ENCODE measurements at places on chromosomes 11 and 22. TPM values are rescaled to one million over a fixed set of nuclear protein-coding genes. Genes with fewer than 3 reads are reported as not detected.

- peak; percentile 42 for DNase-seq
These were observed 1.4 kb upstream of the CPT1A start for GRCh38 chr11:68843052-68843561.

DNA sequence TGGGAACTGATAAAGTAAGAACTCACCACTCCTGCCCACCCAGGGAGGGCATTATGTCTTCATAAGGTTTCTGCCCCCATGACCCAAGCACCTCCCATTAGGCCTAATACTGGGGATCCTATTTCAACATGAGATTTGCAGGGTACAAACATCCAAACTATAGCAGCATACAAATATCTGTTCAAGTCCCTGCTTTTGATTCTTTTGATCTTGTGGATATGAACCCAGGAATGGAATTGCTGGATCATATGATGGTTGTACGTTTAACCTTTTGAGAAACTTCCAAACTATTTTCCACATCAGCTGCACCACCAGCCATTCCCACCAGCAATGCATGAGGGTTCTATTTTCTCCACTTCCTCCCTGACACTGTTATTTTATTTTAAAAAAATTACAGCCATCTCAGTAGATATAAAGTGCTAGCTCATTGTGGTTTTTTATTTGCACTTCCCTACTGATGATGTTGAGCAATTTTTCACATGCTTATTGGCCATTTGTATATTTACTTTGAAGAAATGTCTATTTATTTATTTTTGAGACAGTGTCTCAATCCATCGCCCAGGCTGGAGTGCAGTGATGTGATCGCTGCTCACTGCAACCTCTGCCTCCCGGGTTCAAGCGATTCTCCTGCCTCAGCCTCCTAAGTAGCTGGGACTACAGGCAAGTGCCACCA, 7.1 kb upstream of the ATG16L2 start:
- DNase-seq = no peak

DNA sequence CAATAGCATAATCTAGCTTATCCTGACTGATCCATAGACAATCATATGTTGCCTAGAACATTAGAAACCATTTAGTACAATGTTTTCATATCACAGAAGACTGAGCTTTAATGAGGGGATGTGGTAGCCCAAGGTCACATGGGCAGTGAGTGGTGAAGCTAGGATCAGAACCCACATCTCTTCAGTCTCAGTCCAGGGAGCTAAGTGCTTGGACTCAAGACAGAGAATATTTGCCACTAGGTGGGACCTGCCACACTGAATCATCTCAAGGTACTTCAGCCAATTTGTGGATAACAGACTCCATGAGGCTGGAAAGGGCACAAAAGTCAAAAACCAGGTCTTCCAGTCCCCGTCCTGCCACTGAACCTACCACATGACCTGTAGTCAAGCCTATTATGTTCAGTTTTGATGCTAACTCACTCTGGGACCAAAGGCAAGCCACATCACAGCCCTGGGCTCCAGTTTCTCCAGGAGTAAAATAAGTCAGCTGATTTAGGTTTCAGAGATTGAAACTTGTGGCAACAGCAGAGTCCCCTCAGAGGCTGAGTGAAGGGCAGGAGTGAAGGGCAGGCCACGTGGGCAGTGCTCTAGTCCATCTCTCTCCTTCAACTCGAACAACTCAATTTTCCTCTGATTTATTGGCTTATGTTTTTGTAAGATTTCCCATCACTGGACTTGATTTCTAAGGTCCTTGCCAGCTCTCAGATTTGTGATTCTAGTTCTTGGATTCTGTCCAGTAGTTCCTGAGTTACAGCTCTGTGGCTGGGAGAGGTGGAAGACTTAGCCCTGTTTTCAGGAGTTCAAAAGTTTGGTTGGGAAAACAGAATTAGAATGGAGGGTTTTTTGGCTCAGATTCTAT, 84.6 kb upstream of the PHOX2A start:
- no peak for DNase-seq

- no peak for DNase-seq
These were observed 232.5 kb downstream of the RAB38 start for GRCh38 chr11:87942786-87943185.

DNA sequence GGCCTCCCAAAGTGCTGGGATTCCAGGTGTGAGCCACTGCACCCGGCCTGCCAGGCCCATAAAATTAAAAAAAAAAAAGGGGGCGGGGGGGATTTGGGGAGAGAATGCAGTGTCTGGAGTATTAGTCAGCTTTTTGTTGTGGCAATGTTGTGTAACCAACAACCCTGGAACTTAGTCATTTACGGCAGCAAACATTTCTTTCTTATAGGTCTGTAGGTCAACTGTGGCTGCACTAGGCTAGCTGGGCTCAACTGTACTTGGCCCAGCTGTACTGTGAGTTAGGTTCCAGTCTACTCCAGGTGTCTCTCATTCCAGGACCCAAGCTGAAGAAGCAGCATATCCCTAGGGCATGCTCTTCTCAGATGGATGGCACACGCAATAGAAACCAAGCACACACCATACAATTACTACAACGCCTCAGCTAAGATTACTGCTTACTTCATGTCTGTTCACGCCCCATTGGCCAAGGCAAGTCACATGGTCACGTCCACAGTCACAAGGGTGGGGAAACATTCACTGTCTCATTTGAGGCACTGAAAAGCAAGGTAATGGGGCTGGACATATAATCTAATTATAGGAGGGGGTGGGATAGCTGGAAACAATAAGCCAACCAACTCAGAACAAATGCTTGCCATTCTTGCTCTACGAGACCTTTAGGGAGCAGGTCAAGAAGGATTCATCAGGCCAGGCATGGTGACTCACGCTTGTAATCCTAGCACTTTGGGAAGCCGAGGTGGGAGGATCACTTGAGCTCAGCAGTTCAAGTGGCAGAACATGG, 10.4 kb upstream of the SPINDOC start:
- DNase-seq = no peak

- DNase-seq = no peak
These were observed 14.3 kb downstream of the TTC38 start for GRCh38 chr22:46281866-46282678.

The OR2D2 gene
- not detected for total RNA-seq

Data from CD8-positive, alpha-beta memory T cell (primary cell).